Skeletal muscle cell (primary cell): ENCODE measurements at places on chromosomes 12 and 14.

DNA sequence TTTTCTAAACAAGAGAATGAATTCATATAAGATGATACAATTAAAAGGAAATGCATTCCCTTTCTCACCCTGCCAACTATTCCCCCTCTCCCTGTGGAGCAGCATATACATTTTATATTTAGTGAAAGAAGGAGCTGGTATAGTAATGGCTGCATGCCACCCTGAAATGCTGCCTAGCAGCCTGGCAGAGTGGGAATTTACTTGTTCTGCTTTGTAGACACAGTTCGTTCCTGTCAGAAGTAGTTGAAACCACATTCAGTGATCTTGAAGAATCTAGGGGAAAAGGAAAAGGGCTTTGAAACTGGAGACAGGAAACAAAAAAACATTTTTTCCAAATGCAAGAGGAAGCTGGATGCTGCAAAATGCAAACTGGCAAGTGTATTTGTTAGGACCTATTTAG is 176.0 kb upstream of the PLEKHA5 start:
- DNase-seq = no peak

- DNase-seq = no peak
These were observed 12.3 kb downstream of the ZFP36L1 start for GRCh38 chr14:68780358-68781160.

DNA sequence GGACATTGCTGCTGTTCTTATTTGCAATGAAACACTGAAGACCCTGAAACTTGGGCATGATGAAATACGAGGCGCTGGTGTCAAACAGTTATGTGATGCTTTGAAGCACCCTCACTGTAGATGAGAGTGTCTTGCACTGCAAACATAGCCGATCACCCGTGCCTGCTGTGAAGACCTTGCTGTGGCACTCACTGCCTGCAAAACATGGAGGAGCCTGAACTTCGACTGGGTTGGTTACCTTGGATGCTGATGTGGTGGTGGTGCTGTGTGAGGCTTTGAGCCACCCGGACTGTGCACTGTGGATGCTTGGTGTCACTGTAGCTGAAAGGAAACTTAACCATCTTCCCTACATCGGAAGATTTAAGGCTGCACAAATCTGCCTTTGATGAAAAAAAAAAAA is 162.9 kb downstream of the GLT1D1 start:
- no peak for DNase-seq

- no peak for DNase-seq
These were observed 241.9 kb upstream of the FLRT2 start for GRCh38 chr14:85288041-85288440.

- DNase-seq = no peak
These were observed 41.1 kb downstream of the KICS2 start for GRCh38 chr12:64180951-64181350.

DNA sequence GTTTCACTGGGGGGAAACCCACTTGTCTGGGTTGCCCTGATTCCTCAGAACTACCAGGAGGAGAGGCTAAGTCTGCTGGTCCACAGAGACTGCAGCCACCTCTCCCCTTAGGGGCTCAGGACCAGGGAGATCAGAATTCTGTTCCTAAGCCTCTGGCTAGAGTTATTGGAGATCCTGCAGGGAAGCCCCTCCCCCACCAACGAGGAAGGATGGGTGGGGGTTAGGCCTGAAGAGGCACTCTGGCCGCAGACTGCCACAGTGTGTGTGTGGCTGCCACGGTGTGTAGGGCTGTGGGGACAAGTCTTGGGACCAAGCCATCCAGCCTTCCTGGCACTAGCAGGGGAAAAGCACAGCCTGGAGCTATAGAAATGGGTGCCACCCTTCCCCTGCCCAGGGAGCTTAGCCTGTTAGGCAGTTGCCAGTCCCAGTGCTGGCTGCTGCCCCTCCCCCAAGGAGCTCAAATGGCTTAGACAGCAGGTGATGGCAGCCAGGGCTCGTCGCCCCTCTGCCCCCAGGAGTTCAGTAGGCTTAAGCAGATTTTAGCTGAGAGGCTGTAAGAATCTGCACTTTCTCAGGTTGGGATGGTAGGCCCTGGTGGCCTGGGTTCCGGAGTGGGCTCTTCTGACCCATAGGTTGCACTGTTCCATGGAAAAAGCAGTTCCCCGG is 107.7 kb downstream of the ERGIC2 start:
- DNase-seq = no peak

GRCh38 chr14:95189367-95190132 is 32.2 kb upstream of the DICER1 start:
- no peak for DNase-seq
